ENCODE measurements at places on chromosomes 7 and 10.

DNA sequence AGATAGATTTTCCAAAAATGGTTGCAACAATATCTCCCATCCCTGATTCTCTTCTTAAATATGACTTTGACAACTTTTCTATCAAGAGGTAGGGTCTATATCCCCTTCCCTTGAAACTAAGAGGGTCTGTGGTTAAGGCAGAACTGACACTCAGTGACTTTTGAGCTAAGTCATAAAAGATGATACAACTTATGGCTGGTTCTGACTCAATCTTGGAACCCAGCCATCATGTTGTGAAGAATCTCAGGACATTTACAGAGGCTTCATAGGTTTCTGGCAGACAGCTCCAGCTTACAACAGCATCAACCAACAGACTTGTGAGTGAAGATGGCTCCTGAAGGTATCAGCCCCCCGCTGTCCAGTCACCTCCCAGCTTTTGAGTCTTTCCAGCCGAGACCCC is 203.5 kb downstream of the RNLS start:
- DNase-seq: no peak

- DNase-seq: no peak
These were observed 3.2 kb downstream of the TES start for GRCh38 chr7:116213361-116214130.

DNA sequence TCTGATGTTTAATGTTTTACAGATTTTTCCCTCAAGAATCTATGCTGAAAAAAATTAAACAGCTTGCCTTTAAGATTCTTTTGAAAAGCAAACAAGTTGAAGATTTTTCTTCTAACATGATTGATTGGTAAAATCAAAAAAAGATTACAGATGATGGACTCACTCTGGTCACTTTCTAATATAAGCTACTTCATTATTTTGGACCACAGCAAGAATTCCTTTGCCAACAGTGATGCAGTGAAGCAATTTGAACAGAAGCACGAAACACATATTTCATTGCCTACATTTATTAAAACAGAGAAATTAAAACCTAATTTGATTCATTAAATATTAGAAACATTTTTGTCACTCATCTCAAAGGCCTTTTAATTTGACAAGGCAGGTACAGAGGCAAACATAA is 82.1 kb upstream of the SGCE start:
- DNase-seq: no peak

GRCh38 chr7:157483515-157483914 is 146.7 kb downstream of the DNAJB6 start:
- DNase-seq: no peak

DNA sequence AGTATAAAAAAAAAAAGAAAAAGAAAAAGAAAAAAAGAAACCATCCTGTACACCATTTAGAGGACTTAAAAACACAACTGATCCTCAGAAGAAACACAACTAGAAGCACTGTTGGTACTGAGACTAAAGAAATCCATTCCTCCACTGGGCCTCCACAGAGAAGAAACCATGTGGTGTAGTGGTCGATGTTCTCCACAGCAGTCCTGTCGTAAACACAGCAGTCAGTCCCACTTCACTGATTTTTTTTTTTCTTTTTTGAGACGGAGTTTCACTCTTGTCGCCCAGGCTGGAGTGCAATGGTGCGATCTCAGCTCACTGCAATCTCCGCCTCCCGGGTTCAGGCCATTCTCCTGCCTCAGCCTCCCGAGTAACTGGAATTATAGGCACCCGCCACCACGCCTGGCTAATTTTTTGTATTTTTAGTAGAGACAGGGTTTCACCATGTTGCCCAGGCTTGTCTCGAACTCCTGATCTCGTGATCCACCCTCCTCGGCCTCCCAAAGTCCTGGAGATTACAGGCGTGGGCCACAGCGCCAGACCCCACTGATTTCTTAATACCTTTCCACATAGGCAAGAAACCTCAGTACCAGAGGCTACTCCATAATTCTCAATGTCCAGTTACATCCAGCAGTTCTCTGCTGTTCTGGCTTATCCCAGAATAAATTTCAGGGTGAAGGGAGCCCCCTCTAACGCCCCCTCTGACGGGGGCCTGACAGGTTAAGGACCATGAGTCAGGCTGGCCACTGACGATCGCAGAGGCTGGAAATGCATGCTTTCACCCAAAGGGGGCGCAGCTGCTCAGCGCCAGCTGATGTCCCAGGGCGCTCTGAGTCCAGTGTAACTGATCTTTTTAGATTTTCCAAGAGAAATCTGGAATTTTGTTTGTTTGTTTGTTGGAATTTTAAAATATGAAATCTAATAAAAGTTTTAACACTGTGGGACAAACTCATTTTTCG is 24.8 kb upstream of the FFAR4 start:
- DNase-seq: no peak

DNA sequence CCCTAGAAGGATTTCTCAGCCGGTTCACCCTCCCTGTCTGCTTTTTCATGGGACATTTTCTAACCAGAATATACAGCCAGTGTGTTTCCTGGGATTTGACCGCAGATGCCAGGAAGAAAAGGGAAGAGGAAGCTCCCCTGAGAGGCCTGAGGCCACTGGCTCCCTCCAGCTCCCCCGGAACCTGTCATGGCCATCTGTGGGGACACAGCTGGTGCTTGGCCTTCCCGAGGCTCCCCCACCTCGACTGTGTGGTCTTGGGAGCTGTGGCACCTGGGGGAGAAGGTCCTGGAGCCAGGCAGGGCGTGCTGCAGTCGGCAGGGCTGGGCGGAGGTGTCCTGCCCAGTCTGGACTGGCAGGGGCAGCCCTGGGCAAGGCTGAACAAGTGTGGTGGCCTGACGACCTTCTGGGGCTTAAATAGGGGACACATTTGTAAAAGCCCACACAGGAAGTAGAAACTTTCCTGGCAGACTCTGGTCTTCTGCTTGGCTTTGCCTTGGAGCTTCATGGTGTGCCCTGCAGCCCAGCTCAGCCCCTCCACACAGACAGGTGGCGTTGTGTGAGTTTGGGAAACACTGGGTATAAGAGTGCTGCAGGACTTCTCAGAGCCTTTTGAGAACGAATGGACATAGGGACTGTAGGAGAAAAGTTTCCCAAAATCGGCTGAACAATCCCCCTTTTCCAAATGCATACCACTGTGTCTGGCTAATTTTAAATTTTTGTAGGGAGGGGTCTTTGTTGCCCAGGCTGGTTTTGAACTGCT is 6.8 kb downstream of the BRI3 start:
- DNase-seq: no peak

DNA sequence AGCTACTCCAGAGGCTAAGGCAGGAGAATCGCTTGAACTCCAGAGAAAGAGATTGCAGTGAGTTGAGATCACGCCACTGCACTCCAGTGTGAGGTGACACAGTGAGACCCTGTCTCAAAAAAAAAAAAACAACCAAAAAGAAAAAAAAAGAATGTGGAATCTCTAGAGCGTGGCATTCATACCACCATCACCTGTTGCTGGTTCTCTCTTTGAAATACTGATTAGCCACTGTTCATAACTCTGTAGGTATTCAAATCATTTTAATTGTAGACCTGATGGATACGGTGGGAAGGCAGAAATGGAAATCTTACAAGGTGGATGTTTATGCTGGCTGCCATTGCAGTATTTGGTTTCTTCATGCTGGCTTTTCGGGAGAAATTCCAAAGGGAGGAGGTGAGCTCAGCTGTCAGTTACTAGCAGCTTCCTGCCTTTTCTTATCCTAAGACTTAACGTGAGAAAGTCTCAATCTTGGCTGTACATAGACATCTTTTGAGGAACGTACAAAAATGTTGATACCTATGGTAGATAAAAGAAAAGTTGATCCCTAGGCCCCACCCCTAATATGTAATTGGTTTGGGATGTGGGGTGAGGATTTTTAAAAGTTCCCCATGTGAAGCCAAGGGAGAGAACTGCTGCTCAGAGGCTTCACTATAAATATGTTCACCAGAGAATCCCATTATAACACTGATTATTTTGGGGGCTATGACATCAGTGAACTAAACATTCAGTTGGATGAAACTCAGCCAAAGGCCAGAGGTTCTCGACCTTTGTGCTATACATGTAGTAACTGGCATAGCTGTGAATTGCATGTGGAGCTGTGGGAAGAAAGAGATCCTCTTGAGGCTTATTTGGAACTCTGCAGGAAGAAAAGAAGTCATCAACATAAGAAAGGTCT is 26.9 kb upstream of the MKLN1 start:
- no peak for DNase-seq

All from NCI-H1417 treated with DMSO at 0.1 percent for 48 hours (cell line).